ENCODE measurements at places on chromosomes 16 and 17.

GRCh38 chr17:76276461-76277299 is 11.5 kb downstream of the UBALD2 start:
- no peak for DNase-seq

DNA sequence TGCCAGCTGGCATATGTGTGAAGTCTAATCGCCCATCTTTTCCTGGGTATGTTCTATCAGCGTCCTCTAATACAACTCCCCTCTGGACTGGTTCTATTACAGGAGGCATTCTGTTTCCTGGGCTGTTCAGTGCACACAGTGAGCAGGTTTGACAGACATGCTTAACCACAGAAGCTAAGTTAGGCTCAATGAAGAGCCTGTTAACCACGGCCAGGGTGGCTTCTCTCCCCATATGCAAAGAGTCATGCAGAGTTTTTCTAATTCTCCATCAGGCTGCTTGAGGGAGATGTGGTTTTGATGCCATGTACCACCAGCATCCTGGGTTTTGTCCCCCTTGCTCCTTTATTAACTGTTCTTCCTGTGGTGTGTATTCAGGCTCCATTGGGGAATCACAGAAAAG is 57.2 kb upstream of the ALOX12 start:
- DNase-seq = no peak

GRCh38 chr16:87235810-87236515 is 81.2 kb downstream of the C16orf95 start:
- no peak for DNase-seq

DNA sequence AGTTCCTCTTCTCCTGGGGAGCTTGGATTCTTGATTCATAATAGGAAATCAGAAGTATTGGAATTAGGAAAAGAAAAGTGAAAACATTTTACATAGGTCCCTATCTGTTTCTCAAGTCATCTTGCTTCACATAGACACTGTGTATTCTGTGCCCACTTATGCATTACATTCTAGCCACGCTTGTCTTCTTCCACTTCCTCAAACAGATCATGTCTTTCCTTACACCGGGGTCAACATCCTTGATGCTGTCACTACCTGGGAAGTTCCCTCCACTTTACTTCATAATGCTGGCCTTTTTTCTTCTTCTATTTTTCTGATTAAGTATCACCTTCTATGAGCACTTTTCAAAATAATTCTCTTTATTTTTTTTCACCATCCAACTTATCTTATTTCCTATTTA is 606.4 kb upstream of the CDH8 start:
- DNase-seq = no peak

DNA sequence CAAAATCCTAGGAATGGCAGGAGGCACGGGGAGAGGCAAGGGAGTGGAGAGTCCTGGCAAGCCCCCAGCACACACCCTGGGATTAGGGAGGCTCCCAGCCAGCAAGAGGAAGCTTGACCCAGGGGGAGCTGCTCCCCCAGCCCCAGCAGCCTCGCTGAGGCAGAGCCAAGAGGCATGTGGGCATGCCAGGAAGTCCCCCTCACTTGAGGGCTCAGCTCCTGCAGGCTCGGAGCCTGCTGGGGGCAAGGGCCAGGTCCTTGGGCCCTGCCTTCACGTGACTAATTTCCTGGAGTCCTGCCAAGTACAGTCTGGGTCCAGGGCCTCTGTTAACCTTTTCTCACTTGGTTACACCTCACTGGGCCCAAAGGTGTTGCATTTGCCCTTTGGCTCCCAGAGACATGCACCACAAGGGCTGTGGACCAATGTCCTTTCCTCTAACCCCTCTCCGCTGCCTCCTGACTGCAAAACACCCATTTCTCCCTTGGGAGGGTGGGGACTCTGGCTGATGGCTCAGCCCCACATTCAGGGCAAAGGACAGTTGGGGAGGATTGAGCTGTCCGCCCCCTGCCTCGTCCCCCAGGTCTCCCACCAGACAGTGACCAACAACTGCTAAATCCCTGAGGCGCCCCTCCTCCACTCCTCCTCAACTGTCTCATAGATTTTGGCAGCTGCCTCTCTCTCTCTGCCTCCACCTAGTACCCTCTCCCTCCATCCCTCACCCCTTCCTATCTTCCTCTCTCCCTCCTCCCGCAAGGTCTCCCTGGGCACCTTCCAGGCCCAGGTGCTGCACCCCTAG is 4.4 kb upstream of the SLC47A2 start:
- no peak for DNase-seq
